ENCODE measurements at places on chromosomes 6 and 20.

- no peak for DNase-seq
Observed at GRCh38 chr6:160462551-160463109, 114.5 kb downstream of the SLC22A3 start.

DNA sequence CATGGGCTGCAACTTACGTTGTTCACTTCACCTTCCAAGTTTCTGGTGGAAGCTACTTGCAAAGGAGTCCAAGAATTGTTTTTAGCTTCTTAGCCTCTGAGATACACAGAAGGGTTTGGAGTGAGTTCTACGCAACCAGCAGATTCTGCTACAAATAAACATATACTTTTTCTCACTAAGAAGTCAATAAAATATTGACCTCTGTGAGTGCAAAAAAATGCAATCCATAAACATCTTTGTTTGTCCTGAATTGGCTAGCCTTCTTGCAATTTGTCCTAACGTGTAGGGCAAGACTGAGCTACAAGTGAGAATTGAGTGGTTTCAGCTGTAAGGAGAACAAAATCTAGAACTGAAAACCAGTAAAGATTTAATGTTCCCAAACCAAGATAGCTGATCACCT lies 26.2 kb upstream of the E2F3 start:
- DNase-seq = no peak

- no peak for DNase-seq
Observed at GRCh38 chr20:39874049-39874893, 814.8 kb downstream of the MAFB start.

DNA sequence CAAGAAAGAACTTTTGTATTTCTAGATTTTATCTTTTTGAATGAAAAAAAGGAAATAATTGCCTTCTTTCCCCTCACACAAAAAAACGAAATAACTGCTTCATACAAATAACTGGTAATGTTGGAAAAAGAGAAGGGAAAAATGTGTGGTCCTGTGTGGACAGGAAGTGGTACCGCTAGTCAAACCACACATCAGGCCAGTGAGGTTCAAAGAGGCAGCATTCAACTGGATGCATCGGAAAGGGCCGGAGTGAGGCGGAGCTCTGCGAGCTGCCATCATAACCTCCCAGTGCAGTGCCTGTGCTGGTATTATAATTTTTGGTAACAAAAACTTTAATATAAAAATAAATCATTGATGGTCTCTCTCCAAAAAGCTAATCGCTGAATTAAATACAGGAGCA lies 111.2 kb downstream of the IRF4 start:
- no peak for DNase-seq

DNA sequence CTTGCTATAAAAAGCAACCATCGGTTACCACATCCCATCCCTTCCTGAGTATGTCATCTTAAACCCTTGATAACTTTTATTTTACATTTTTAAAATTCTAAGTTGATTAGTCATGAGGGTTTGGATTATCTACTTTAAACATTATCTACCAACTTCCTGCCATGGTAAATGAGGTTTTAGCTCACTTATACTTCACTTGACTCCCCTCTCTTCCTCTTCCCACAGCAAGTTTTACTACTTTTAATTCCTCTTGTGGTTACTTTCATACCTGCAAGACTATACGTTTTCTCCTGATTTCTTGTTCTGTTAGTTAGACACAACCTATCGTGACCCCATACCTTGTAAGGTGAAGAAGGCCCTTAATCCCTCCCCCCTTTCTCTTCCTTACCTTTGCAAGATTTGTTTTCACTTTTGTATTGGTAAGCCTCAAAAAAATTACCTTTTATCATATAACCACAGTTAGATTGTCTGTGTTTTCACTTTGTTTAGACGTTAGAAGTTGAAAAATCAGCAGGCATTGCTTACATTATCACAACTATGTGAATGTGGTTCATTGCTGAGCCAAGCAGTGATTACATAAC lies 60.1 kb upstream of the OGFRL1 start:
- DNase-seq = no peak

- no peak for DNase-seq
Observed at GRCh38 chr6:34667481-34668238, 28.9 kb downstream of the ILRUN start.

DNA sequence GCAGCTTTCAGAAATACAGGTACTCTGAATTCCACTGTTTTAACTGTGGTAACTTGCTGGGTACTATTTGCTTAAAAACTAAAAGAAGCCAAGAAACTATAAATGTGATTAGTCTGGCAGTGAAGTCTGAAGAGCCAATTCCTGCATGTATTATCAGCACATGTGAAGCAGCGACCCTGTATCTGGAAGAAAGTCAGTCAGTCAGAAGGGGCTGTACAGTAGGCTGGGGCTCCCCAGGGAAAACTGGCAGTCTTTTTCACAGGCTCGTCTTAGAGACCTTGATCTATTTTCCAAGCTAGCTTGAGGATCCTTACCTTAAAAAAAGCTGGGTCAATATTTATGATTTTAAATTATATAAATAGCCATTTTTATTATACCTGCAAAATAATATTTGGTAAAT lies 104.9 kb downstream of the PDSS2 start:
- DNase-seq = no peak

- DNase-seq = no peak
Observed at GRCh38 chr20:15332711-15333160, 995.3 kb upstream of the FLRT3 start.

GRCh38 chr6:11006061-11006460 lies 38.0 kb downstream of the ELOVL2 start:
- DNase-seq = no peak

DNA sequence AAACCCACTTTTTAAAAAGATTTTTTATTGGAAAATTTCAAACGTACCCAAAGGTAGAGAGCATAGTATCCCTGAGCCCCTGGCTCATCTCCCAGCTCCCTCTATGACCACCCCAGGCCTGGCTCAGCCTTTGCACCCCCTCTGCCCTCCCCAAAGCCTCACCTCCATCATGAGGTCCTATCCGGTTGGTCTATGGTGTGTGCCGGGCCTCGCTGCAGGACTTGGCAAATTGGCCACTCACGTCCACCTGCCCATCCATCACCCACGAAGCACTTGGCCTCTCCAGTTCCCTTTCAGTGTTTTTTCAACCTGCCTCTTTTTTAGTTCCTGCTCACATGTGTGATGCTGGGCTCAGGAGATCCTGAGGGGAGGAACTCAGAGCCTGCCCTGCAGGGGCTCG lies 147.4 kb downstream of the CDH4 start:
- DNase-seq = no peak

- no peak for DNase-seq
Observed at GRCh38 chr6:150076196-150076893, 7.4 kb upstream of the ULBP3 start.

GRCh38 chr6:149059557-149059956 lies 258.0 kb upstream of the TAB2 start:
- no peak for DNase-seq

GRCh38 chr20:15895126-15895525 lies 678.1 kb downstream of the KIF16B start:
- no peak for DNase-seq

DNA sequence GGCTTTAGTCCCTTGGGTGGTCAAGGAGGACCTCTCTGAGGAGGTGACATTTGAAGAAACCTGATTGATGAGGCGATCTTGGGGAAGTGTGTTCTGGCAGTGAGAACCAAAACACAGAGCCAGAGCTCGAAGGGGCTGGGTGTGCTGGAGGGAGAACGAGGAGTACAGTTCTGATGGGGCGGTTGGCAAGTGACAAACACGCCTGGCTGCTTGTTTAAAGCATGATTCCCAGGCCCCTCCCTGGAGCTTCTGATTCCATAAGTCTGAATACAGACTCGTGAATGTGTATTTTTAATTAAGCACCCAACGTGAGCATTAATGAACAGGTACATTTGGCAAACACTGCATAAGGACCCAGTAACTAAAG lies 886 bp upstream of the NFATC2 start:
- DNase-seq = no peak

- DNase-seq = no peak
Observed at GRCh38 chr6:44942201-44942600, 385.9 kb upstream of the RUNX2 start.

DNA sequence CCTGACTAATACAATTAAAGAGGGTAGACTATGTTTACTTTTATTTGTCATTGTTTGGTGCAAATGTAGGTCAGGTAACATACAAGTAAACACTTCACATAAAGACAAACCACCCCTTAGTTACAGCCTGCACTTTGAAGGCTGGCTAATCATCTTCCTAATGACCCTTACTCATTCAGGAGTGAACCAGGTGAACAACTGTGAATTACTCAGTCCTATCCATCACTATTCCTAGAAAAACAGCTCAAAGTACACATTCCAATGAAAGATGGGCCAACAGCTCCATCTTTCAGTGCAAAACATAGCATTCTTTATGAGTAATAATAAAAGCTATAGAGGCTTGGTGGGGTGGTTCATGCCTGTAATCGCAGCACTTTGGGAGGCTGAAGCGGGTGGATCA lies 78.2 kb downstream of the FRK start:
- no peak for DNase-seq

GRCh38 chr6:117446861-117447260 lies 21.1 kb upstream of the ROS1 start:
- no peak for DNase-seq

GRCh38 chr6:125406741-125407140 lies 105.0 kb upstream of the HDDC2 start:
- no peak for DNase-seq

- DNase-seq = no peak
Observed at GRCh38 chr6:83198486-83199172, 5.5 kb downstream of the RWDD2A start.

- DNase-seq = no peak
Observed at GRCh38 chr20:23003077-23003635, 32.0 kb upstream of the SSTR4 start.

DNA sequence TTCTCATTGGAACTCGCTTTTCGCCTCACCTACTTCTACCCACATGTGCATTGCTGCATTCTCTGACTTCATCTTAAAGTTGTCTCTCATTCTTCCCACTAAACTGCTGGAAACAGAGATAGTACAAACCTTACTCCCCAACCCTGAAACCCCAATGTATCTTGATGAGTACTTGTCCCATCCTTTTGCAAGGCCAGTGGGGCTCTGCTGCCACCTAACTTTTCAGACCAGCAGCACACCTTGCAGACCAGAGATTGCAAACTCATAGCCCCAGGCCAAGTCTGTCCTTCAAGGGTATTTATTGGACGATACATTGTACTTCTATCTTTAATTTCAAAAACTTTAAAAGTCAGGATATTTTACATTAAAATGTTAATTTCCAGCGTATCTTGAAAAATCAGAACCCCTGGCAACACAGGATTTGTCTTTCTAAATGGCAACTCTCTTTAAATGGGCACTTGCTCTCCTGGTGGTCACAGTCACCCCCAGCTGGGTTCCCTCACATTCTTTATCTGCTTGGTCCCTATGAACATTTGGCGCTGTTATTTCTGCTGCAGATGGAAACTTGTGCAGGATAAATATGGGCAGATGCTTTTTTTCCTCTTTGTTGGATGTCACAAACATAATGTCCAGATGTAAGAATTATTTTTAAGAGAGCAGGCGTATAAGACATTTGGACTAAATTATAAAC lies 83.9 kb downstream of the SOD2 start:
- DNase-seq = no peak

- DNase-seq = no peak
Observed at GRCh38 chr6:106300944-106301343, 24.6 kb downstream of the ATG5 start.

DNA sequence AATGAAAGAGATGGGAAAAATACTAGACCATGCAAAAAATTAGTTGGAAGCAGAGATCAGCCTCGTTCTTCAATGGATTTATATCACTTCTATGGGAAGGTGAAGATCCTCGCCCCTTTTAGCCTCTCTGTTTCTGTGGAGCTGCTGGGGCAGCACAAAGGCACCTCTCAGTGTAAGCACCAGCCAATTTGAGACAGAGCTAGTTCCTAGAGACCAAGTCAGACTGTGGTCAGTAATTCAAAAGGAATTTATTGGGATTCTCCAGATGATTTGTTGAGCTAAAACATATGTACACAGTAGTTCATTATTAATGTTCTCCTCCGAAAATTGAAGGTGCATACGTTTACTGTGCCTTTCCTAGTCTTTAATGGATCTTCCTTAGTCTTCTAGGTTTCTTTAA lies 42.4 kb downstream of the SCGN start:
- no peak for DNase-seq

- no peak for DNase-seq
Observed at GRCh38 chr6:80636689-80637088, 530.2 kb downstream of the BCKDHB start.

- DNase-seq = no peak
Observed at GRCh38 chr20:10179574-10180298, 38.9 kb upstream of the SNAP25 start.

- no peak for DNase-seq
Observed at GRCh38 chr20:22382742-22383141, 201.6 kb downstream of the FOXA2 start.

Data from stimulated activated CD8-positive, alpha-beta memory T cell treated with anti-CD3 and anti-CD28 coated beads, Interleukin-15, amount 100 ng/mL, for 4 hours (primary cell).